Hair follicle dermal papilla cell (primary cell): ENCODE measurements at places on chromosomes 6 and 20. TPM values are rescaled to one million over a fixed set of nuclear protein-coding genes. Genes with fewer than 3 reads are reported as not detected.

Gene CCDC170
- total RNA-seq: 3.2 and 5.7 TPM in 2 replicates

Gene PLTP
- 21.7 and 23.0 TPM in 2 replicates for total RNA-seq

Gene TM9SF4
- total RNA-seq: 57.3 and 57.8 TPM in 2 replicates

Gene HMGCLL1
- 0.16 and 0.24 TPM in 2 replicates for total RNA-seq

Gene STX7
- total RNA-seq: 47.5 and 59.5 TPM in 2 replicates

Gene TMEM244
- not detected in 2 replicates for total RNA-seq

Gene AP5S1
- 37.0 and 38.0 TPM in 2 replicates for total RNA-seq

Gene CHRNA4
- not detected in 2 replicates for total RNA-seq

Gene SYTL3
- total RNA-seq: 0.97 and 1.3 TPM in 2 replicates

Gene TULP1
- not detected in 2 replicates for total RNA-seq

Gene MPIG6B
- not detected in 2 replicates for total RNA-seq

Gene PRL
- not detected in 2 replicates for total RNA-seq

Gene CD40
- total RNA-seq: 9.1 and 10.5 TPM in 2 replicates

Gene HLA-DOA
- 0.49 and 0.65 TPM in 2 replicates for total RNA-seq

Gene MAFB
- total RNA-seq: 13.5 and 13.8 TPM in 2 replicates

Gene TRAPPC3L
- total RNA-seq: 0.49 TPM in 1 of 2 replicates, not detected in the other

Gene EMILIN3
- total RNA-seq: 0.12 and 0.16 TPM in 2 replicates

Gene RHAG
- not detected in 2 replicates for total RNA-seq

Gene ZNF322
- 19.5 and 21.0 TPM in 2 replicates for total RNA-seq

Gene MMP24OS
- total RNA-seq: 32.7 and 39.8 TPM in 2 replicates

Gene AVP
- total RNA-seq: not detected in 2 replicates

Gene TFAP2A
- 8.5 and 9.7 TPM in 2 replicates for total RNA-seq

Gene ULBP3
- 18.0 and 18.8 TPM in 2 replicates for total RNA-seq

Gene FNDC11
- 0.65 and 0.73 TPM in 2 replicates for total RNA-seq

Gene NCOA5
- total RNA-seq: 21.1 and 27.7 TPM in 2 replicates

Gene DPPA5
- total RNA-seq: not detected in 2 replicates

Gene SCRT2
- total RNA-seq: not detected in 2 replicates

Gene HLA-DRA
- 0.85 and 7.0 TPM in 2 replicates for total RNA-seq

Gene TRIM15
- total RNA-seq: not detected in 2 replicates

Gene SLC52A3
- not detected in 2 replicates for total RNA-seq
